Smooth muscle cell of the umbilical artery (primary cell): ENCODE measurements at places on chromosomes 1 and 21. TPM values are rescaled to one million over a fixed set of nuclear protein-coding genes. Genes with fewer than 3 reads are reported as not detected.

Gene TNFAIP8L2
- not detected in 2 replicates for total RNA-seq

Gene SRGAP2
- total RNA-seq, result 48.4 and 82.3 TPM in 2 replicates

Gene SKI
- total RNA-seq, result 35.6 and 43.0 TPM in 2 replicates

Gene GCLM
- total RNA-seq, result 16.9 and 19.7 TPM in 2 replicates

Gene NBPF10
- 4.5 and 7.2 TPM in 2 replicates for total RNA-seq

Gene ZNF670
- 1.8 and 2.2 TPM in 2 replicates for total RNA-seq

Gene AK2
- total RNA-seq, result 156 and 167 TPM in 2 replicates

Gene MROH7
- total RNA-seq, result under 0.01 and 0.14 TPM in 2 replicates
